ENCODE measurements at places on chromosomes 4 and X.

DNA sequence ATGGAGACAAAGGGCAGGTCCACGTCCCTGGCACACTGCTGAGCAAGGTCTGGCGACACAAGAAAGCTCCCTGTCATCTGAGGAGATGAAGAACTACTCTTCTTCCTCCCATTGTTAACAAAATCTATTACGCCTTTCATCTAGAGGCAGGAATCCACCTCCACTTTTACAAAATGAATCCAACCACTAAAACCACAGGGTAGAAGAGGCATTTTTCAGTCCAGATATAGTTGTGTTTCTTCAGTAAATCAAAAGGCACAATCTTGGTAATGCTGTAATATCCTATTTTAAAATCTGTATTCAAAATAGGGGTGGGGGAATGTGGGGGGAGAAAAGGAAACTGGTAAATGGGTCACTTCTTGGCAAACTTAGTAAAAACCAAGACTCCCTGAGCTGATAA is 101.4 kb downstream of the CDS1 start:
- DNase-seq, result no peak

GRCh38 chr4:74278490-74278889 is 29.8 kb upstream of the EPGN start:
- no peak for DNase-seq

- DNase-seq, result no peak
Observed at GRCh38 chr4:7740866-7741525, 198.7 kb downstream of the AFAP1 start.

DNA sequence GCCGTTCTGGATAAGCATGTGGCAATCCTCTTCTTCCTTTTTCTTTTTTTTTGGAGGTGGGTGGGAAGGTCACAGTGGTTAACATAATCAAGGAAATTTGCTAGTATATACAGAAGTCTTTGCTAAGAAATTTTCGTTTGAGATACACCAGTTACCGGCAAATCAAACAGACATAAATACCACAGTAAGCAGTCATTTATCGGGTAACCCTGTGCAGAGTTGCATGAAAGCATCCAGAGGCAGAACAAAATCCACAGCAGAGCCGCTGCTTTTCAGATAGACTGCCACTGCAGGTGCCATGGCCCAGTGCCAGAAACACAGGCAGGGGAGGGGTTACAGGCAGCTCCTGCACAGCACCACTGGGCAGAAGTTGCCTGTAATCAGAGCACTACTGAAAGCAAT is 179.1 kb upstream of the MAB21L2 start:
- DNase-seq, result no peak

DNA sequence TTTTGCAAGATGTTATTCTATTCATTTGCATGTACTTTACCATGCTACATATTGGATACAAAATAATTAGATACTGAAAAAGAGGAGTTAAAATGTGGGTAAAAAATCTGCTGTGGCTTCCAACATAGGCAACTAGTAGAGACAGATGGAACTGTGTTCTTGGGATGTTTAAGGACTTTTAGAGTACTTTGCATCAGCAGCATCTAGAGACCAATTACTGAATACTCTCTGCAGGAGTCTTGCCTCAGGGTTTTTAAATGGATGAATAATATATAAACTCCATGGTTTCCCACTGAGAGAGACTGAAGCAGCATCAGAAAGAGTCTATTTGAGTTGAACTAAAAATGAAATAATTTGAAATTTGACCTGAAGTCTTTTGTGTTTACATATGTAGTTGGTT is 676.7 kb downstream of the GALNTL6 start:
- DNase-seq, result no peak
